ENCODE measurements at places on chromosomes 1 and 21.

DNA sequence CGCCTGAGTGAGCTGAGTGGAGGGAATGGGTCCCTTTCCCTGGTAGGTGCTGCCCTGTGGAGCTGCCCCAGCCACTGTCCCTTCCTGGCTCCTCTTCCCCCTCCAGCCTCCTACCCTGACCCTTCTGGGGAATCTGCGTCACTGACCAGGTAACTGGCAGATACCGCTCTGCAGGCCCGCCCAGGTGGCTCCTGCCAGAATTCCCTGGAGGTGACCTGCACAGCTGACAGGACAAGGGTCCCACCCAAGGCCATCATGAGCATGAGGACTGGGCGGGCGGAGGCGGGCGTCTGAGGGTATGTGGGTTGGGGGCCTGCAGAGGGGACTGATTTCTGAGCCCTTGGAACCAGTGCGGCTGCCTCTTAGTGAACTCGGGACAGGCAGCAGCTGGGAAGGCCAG, 32.5 kb downstream of the DHRS3 start:
- H3K27ac ChIP-seq: no peak overlapping the region
- H3K4me3 ChIP-seq: no peak overlapping the region
- DNase-seq: no peak

DNA sequence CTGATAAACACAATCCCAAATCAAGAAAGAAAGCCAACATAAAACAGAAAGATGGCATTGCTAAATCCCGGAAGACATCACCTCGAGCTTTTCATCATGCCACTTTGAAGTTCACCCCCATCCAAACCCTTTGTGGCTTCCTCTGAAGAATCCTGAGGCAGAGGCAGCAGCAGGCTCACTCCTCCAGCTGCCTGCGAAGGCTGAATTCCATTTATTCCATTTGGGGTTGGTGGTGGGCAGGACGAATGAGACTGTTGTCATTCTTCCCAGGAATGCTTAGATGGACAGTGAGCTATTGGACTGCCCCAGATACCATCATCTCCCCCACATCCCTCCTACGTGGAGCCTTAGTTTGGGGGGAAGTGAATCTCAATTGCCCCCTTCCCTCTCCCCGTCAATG, 437.5 kb downstream of the SMYD3 start:
- no peak overlapping the region for H3K27ac ChIP-seq
- no peak overlapping the region for H3K4me3 ChIP-seq
- H3K4me1 ChIP-seq: no peaks in the 10 kb centered on the region
- no peaks in the 10 kb centered on the region for H3K27me3 ChIP-seq

GRCh38 chr1:111603979-111604378, 15.6 kb upstream of the RAP1A start:
- H3K4me1 ChIP-seq: peaks cover 73% of the 10 kb centered on the region
- no peaks in the 10 kb centered on the region for H3K36me3 ChIP-seq
- no peaks in the 10 kb centered on the region for H3K27me3 ChIP-seq
- DNase-seq: peak; percentile 54

DNA sequence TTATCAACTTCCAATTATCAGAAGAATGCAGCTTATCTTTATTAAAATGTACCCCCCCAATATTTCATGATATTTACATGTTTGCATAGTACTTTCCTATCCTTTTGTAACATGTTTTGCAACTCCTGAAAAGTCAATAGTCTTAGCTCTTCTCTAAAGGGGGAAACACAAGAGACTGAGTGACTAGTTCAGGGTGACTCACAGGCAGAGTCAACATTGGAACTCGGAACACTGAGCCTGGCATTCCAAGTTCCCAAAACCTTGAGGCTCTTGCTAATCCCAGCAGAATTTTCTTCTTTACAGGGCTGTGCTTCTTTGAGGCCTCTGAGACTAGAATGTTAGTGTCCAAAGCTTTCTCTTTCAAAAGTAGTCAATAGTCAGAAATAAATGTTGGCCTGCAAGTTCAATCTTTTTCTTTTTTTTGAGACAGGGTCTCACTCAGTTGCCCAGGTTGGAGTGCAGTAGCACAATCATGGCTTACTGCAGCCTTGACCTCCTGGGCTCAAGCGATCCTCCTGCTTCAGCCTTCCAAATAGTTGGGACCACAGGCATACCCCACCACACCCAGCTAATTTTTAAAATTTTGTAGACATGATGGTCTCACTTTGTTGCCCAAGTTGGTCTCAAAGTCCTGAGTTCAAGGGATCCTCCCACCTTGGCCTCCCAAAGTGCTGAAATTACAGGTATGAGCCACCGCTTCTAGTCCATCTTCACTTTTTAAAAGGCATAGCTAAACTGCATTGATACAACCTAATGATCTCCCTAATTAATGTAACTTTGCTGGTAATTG, 37.5 kb downstream of the ZNF281 start:
- no peaks in the 10 kb centered on the region for H3K4me1 ChIP-seq
- DNase-seq: no peak
- no peak overlapping the region for H3K27ac ChIP-seq
- H3K27me3 ChIP-seq: no peaks in the 10 kb centered on the region

DNA sequence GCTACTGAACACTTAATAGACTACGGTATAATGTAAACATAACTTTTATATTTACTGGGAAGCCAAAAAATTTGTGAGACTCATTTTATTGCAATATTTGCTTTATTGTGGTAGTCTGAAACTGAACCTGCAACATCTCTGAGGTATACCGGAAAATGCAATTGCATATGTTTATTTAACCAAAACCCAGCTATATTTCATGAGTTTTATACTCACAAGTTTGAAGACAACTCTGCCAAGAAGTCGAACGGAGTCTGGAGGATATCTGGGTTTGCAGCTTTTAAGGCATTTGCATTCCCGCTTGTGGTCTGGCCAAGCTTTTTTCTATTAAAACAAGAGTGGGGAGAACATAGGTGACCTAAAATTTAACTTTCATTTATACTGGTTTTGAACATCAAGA, 171.9 kb downstream of the SMYD3 start:
- no peak for DNase-seq
- H3K27me3 ChIP-seq: no peaks in the 10 kb centered on the region
- no peak overlapping the region for H3K4me3 ChIP-seq
- H3K4me1 ChIP-seq: no peaks in the 10 kb centered on the region
- no peaks in the 10 kb centered on the region for H3K36me3 ChIP-seq

Data from CD8-positive, alpha-beta memory T cell (primary cell).